CD8-positive, alpha-beta memory T cell (primary cell): ENCODE measurements at places on chromosomes 11 and 22.

- no peak for DNase-seq
Observed at GRCh38 chr11:22681281-22681812, 14.9 kb downstream of the GAS2 start.

DNA sequence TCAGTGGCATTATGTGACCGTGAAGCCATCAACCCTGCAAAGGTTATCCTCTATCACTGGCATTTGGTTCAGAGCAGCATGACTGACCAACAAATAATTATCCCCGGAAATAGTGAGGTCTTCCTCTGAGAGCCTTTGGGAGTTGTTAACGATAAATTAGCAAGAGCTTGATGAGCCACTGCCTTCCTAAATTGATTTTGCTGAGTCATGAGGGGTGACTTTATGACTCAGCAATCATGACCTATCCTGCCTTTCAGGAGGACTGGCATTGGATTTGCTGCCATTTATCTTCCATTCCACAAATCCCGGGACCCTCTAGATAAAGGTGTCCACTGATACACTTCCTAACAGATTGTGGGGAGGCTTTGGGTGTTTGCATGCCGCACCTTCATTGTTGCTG, 80.8 kb upstream of the MTNR1B start:
- no peak for DNase-seq

DNA sequence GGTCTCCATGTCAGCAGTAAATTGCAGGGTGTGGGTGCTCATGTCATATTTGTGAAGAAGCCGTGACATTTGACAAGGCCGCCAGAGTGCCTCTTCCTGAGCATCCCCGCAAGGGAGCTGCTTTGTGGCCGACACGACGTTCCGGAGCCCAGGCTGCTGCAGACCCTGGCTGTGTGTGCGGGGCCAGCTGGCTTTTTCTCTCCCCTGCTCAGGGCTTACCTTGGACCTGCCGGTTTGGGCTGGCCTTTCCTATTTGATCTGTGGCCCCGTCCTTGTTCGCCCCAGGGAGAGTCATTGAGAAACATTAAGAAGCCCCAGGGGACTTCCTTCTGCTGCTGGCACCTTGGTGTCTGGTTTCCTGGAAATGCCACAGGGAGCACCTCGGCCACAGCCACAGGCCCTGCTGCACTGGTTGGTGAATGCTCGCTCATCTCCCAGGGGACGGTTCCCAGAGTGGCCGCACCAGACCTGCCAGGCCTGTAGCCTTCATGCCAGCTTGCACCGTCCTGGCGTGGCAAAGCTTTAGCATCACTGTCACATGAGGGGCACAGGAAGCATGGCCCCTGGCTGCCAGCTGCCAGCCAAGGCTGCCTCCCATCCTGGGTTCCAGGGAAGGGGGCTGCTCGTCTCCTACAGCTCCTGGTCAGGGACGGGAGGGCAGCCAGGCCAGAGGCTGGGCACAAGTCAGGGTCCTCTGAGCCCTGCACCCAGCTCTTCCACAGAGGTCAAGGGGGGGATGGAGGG, 5.4 kb downstream of the GRK2 start:
- DNase-seq = peak; percentile 68

DNA sequence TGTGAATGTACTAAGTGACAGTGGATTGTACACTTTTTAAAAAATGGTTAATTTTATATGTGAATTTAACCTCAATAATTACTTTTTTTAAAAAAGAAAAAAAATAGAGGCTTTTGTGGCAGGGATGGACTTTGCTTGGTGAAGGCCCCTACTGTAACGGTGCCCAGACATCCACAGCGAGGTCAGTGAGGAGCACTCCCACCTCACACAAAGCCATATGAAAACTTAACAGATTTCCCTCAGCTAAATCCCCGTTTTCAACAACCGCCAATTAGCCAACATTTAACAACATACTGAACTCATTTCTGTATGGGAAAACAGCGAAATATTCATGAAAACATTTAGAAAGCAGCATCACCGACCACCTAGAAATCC, 642 bp upstream of the C11orf58 start:
- no peak for DNase-seq

GRCh38 chr11:63598556-63598955, 15.7 kb downstream of the PLAAT3 start:
- no peak for DNase-seq

- no peak for DNase-seq
Observed at GRCh38 chr11:35617687-35618496, at the start of gene FJX1. Gene FJX1 (plus strand): TSS chr11:35618460. CDS start chr11:35618637, 177 bp downstream.

DNA sequence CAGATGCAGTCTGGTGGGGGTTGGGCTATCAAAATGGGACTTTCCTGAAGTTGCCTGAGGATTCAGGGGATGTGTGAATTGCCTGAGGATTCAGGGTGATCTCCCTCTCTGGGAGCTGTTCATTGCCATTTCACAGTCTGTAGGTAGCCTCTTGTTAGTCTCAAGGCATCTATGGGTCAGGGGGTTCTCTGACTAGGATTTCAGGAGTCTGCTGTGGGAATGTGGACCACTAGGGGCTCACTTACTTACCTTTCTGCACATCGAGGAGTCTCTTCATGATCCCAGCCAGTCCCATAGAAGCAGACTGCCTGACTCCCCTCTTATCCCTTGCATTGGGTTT, 54.0 kb downstream of the KCNQ1OT1 start:
- no peak for DNase-seq
